ENCODE measurements at places on chromosomes 11 and 22. TPM values are rescaled to one million over a fixed set of nuclear protein-coding genes. Genes with fewer than 3 reads are reported as not detected.
A peak's percentile ranks its signal among the peaks of the same experiment; 100 is the strongest.

- DNase-seq = no peak
Measured at GRCh38 chr11:128695539-128696221, 1.8 kb downstream of the FLI1 start.

GRCh38 chr11:17459236-17459896 lies 17.3 kb downstream of the ABCC8 start:
- DNase-seq = peak; percentile 26

DNA sequence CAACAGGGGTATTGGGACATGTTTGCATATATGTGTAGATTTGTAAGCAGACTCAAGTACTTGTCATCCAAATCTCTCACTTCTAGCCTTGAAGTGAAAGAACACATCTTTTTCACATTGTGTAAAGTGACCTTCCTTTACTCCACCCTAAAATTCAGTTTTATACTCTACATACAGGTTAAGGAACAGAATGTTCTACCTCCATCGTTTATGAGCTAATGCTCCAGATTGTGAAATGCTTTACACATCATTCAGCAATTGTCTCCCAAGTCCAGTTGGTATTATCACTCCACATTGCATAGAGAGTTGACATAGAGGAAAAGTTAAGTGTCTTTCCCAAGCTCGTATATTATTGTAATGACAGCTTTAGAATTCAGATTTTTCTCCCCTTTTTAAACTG lies 46.1 kb upstream of the BLID start:
- no peak for DNase-seq

GRCh38 chr11:34359548-34359891 lies 1.7 kb upstream of the ABTB2 start:
- DNase-seq = no peak

- DNase-seq = no peak
Measured at GRCh38 chr11:14342906-14343305, 16.1 kb downstream of the RRAS2 start.

Gene CD6
- polyA plus RNA-seq = 0.34 TPM

GRCh38 chr11:21933095-21933494 lies 259.8 kb upstream of the ANO5 start:
- DNase-seq = no peak

Gene OR52H1
- not detected for polyA plus RNA-seq

Gene THYN1
- polyA plus RNA-seq = 36.3 TPM

Gene OR51E2
- polyA plus RNA-seq = 1.1 TPM

DNA sequence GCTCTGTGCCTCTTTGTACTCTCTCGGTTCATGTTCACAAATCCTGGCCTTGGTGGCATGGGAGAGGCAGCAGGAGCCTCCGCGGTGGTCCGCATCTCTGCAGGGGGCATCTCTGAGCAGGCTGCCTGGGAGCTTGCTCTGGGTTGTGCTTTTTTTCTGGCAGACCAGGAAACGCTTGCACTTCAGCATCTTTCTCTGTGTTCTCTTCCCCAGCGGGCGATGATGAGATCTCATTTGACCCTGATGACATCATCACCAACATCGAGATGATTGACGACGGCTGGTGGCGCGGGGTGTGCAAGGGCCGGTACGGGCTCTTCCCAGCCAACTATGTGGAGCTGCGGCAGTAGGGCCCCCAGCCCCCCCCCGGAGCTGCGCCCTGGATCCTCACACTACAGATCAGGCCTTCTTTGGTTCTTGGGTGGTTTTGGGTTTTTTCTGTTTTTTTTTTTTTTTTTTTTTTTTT lies 36.5 kb downstream of the CTTN start:
- DNase-seq = no peak

GRCh38 chr11:30244265-30244664 lies 13.5 kb downstream of the FSHB start:
- DNase-seq = no peak

DNA sequence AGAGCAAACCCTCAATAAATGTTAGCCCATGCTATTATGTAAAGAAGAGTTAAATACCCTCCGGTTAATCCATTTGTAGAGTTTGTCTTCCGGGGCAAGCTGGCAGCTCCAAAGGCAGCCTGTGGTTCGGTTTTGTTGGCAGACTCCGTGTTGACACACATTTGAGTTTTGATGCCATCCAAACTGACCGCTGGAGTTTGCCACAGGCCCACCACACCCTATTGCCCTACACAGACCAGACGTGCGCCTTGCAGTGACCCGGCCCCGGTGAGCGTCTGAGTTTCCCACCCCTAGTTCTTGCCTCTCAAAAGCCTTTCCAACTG lies 25.1 kb downstream of the ELFN2 start:
- DNase-seq = no peak

DNA sequence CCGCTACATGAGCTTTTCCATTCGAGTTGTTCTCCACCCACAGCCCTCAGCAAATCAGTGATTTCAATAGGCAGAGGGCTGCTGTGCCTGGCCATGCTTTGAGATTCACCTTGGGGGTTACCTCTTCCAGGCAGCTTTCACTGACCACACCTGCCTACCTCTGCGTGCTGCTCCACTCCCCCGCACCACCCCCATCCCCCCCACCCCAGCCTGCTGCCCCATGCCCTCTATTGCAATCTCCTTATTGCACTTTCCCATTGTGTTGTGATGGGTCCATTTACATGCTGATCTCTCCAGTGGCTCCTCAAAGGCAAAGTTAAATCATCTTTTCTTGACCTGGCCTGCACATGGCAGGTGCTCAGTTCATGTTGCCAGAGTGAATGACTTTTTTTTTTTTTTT lies 18.0 kb upstream of the POLA2 start:
- DNase-seq = no peak

Gene YAP1
- 127 TPM for polyA plus RNA-seq

DNA sequence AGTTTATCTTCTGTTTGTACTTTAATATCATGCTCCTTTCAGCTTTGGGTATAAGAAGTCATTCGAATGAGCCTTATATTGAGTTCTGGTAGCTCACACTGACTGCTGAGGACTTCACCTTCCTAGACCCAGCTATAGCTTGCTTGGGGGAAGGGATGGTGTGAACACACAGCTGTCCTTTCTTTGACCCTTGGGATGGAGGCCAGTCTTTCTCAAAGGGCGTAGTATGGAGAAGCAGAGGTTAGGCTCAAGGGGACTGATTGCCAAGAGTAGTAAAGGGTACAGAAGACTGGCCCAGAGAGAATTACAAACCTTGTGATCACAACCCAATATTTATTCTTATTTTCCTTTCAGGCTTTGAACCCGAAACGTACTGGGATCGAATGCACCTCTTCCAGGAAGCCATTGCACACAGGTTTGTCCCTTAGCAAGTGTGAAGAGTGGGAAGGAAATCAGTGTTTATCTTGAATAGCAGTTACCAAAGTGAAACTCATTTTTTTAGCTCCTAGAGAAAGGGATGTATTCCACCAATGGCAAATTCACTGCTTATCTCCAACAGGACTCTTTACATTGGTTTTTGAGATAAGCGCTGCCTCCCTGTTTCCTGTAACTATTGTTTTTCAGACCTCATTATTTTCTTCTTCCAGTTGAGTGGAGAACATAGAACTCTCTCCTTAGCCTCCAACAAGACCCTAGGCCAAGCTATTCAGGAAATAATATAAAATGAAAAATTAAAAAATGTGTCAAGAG lies 42.8 kb upstream of the YWHAH start:
- no peak for DNase-seq

- peak; percentile 59 for DNase-seq
Measured at GRCh38 chr22:42697542-42698013, 23.1 kb downstream of the A4GALT start.

Gene PANX2
- not detected for polyA plus RNA-seq

- no peak for DNase-seq
Measured at GRCh38 chr11:93648158-93648557, 13.3 kb upstream of the CEP295 start.

DNA sequence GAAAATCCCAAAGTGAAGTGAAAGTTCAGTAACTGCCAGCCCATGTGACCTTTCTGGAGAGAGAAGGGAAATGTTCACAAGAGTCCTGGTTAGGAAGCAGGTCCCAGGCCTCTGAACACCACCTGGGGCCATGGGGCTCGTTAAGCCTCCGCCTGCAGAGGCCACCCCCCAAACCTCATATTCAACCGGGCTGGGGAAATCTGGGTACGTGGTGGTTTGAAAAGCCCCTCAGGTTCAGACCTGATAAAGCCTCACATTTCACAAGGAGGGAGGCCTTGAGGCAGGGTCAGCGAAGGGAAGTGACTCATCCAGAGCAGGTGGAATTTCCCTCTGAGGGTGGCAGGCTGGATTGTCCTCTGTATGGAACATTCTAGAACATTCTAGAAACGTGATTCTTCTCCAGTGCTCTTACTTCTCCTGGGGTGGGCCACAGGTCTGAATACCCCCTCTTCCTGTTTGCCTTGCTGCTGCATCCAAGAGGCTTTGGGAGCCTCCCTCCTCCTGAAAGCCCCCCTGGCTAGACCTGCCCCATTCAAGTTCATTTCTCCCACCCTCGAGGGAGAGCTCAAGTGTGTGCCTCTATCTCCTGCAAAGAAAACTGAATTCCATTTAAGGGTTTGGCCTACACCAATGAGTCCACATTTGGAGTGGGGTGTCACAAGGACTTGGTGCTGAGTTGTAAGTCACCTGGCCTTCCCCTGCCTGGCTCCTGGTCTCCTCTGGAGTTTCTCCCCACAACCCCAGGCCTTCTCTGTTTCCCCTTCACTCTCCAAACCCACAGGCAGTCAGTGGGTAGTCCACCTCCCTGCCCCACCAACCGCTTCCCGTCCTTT lies 6.3 kb downstream of the FXYD2 start:
- DNase-seq = no peak

All from muscle of arm (tissue), 14 donors.